ENCODE measurements at places on chromosomes 16 and 17. TPM values are rescaled to one million over a fixed set of nuclear protein-coding genes. Genes with fewer than 3 reads are reported as not detected.

Gene SNAI3
- 1.2 TPM for total RNA-seq

Gene TAT
- total RNA-seq, result not detected

Gene TNFRSF13B
- total RNA-seq, result not detected

DNA sequence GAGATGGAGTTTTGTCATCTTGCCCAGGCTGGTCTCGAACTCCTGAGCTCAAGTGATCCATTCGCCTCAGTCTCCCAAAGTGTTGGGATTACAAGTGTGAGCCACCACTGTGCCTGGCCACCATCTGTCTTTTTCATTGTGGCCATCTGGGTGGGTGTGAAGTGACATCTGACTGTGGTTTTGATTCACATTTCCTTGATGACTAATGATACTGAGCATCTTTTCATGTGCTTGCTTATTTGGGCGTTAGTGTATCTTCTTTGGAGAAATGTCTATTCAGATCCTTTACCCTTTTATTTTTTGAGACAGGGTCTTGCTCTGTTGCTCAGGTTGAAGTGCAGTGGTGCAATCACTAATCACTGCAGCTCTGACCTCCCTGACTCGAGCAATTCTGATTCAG lies 53.9 kb upstream of the ERN1 start:
- DNase-seq, result no peak

DNA sequence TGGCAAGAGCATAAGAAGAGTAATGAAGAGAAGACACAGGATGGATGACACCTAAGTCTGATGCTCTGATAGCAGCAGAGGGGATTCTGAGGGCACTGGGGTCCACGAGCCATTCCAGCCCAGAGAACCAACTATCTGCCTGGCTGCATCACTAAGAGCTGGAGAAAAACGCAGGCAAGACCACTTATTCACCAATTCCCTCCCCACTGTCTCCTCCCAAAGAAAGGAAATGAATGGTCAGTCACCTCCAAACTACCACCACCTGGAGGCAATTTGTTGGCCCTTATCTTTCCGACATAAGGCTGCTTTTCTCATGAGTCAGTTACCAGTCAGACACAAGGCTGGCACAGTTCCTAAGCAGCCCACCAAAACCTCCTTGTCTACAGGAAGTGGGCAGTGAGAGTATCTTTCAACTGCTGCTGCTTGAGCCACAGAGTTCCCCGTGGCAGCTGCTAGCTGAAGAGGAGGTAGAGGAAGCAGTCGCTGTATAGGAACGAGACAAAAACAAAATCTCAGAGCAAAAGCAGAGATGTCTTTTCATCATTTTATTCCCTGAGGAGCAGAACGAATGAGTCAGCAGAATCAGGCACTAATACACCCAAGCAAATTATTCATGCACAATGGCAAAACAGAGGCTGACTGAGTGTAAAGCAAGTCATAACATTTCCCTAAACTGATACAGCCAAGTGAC lies 111.1 kb downstream of the SMG6 start:
- no peak for DNase-seq

DNA sequence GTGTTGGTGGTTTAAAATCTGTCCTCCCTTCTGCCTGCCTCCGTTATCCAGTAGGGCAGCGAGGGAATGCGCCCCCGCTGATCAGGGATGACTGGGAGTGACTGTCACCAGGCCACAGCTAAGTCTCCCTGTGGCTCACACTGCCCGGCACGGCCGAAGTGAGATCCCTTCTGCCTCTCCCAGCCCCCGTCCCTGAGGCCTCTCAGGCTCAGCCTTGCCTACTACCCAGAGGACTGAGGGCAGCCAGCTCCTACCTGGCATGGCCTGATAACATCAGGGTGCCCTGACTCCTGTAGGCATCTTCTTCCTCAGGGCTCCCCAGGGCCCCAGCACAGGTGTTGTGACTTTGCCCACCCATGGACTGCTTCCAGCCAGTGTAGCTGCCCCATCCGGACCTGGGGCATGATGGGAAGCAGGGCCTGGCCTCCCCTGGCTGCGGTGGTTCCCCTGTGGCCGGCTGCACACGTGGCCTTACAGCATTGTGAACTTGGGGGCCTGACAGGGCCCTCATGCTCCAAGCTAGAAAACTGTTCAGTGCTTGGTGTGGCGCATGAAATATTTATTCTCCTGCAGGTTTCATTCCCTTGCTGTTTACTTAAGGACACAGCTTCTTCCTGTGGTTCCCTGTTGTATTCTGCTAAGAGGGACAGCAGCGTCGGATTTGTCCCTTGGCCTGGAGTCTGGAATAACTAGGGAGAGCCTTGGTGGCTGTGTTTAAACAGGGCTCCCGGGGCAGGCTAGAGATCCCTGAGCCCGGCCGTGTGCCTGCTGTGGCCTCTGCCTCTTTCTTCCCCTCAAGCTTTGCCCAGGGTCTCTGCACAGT lies 30.0 kb downstream of the GINS2 start:
- DNase-seq, result no peak

- DNase-seq, result no peak
Observed at GRCh38 chr17:57544401-57544800, 200.7 kb downstream of the CCDC182 start.

DNA sequence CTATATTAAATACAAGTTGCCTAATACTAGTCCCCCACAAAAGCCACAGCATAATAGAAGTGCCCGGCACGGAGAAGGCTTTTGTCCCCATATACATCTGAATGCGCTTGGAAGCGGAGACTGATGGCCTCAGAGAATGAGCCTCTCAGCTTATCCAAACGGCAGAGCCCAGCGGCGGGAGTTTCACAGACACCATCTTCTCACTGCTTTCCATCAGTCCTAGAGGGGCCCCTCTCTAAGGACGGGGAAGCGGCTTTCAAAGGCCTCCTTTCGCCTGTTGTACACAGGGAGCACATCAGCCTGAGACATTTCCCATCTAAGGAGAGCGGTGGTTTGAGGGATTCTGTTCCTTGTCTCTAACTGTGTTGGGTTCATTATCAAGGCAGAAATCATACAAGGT lies 16.9 kb downstream of the NXN start:
- DNase-seq, result no peak

DNA sequence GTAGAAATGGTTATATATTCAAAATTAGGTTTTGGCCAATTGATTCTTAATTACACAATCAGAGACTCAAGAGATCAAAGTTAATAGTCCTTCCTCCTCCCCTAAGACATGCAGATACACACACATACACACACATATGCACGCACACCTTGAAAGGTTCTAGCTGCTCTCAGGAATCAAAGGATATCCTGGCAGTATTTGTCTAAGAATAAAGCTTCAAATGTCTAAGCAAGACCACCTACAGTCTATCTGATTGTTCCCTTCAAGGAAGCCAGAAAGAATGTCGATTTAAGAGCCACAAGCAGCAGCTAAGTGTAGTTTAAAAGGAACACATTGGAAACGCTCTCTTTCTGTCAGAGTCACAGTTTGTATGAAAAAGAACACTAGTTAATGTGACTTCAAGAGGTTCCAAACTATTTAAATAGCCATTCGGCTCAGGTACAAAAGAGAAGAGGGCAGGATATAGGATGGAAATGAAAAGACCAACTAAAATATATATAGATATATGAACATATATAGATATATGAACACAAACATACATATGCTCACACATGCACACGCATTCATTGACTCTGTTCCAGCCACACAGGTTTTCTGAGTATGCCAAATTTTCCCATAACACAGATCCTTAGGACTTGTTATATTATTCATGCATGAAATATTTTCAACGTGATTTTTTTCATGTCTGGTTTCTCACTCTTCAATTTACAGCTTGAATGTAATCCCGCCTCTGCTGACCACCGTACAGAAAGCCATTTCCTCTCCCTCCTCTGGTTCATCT lies 79.0 kb downstream of the CDH8 start:
- no peak for DNase-seq

DNA sequence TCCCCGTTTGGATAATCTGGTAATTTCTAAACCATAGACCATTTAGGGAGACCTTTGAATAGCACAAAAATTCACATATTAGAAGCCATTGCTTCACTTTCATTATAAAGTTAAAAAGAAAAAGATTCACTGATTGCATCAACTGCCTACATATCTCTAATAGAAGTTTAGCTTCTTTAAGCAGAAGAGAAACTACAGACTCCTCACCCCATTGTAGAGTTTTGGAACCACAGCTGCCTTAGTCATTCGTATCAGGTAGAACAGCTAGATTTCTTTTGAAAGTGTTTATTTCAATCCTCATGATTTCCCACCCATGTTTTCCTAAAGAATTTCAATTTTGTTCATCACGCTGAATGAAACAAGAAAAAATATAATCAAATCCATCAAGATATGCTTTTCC lies 144.8 kb downstream of the CDH8 start:
- DNase-seq, result no peak

GRCh38 chr17:82428546-82428945 lies 10.2 kb upstream of the OGFOD3 start:
- no peak for DNase-seq

- DNase-seq, result no peak
Observed at GRCh38 chr16:74611721-74612120, 4.8 kb upstream of the GLG1 start.

DNA sequence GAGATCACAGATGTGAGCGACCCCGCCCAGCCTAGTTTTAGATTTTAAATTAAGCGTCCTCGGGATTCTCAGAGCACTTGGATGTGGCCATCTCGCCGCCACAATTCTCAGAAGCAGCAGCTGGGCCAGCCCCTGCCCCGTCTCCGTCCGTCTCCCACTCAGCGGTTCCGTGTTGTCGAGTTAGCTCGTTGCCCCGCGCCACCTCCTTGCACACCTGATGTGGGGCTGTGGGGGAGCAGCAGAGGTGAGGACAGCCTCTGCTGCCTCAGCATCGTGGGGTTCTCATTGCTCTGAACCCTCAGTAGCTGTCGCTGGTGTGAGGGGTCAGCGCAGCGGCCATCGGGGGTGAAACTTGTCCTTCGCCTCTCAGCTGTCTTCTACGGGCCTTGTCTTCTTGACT lies 8.2 kb upstream of the RPL13 start:
- no peak for DNase-seq

DNA sequence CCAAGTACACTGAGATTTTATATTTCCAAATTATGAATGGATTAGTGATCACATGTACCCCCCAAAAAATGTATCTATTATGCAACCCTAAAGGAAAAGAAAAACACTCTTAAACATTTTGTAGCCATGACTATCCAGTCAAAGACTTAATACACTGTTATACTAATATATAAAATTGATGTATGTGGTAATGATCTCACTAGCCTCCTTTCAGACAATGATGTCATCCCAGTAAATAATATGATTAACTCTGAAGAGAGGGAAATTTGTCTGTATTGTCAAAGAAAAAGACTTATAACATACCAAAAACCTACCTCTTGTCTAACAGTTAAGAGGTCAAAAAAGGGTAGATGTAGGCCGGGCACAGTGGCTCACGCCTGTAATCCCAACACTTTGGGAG lies 80.7 kb downstream of the USP32 start:
- no peak for DNase-seq
